ENCODE measurements at places on chromosomes 6 and 20. TPM values are rescaled to one million over a fixed set of nuclear protein-coding genes. Genes with fewer than 3 reads are reported as not detected.

DNA sequence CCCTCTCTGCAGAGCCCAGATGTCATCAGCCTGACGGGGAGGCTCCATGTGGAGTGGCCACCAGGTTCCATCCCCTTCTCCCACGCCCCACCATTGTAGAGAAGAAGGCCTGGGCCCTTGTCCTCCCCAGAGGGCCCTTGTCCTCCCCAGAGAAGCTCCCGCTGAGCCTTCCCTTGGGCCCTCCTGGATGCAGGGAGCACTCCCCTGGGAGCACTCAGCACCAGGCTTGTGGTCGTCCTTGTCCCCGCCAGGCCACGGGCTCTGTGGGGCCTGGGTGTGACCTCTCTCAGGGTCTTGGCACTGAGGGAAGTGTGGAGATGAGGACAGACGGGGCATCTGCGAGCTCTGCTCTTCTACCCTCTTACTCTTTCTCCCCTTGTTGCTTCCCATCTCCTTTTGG is 83.4 kb upstream of the NNAT start:
- H3K4me3 ChIP-seq = no peak overlapping the region
- H3K27ac ChIP-seq = no peak overlapping the region
- no peak for DNase-seq
- peaks cover 18% of the 10 kb centered on the region for H3K27me3 ChIP-seq

Gene ID1
- 6.8 TPM for total RNA-seq

DNA sequence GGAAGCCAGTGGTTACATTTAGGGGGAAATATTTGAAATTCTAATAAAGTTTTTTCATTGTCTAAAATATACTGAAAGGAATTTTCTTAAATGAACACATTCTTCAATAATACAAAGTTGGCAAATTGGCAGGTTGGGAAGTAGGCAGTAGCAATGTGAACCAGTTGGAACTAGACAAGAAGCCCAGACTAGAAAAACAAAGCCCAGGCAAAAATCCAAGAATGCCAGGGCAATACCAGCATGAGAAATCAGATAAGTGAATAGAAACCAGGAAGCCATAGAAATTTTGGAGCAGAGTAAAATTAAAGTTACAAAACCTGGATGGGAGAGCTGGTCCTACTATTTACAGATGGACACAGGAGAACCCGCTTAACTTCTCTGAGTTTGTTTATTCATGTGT is 52.2 kb downstream of the TPBG start:
- no peaks in the 10 kb centered on the region for H3K4me1 ChIP-seq
- H3K27me3 ChIP-seq = no peaks in the 10 kb centered on the region
- no peak for DNase-seq

Gene RAB32
- total RNA-seq = 2.1 TPM

Gene IFNGR1
- total RNA-seq = 56.4 TPM

DNA sequence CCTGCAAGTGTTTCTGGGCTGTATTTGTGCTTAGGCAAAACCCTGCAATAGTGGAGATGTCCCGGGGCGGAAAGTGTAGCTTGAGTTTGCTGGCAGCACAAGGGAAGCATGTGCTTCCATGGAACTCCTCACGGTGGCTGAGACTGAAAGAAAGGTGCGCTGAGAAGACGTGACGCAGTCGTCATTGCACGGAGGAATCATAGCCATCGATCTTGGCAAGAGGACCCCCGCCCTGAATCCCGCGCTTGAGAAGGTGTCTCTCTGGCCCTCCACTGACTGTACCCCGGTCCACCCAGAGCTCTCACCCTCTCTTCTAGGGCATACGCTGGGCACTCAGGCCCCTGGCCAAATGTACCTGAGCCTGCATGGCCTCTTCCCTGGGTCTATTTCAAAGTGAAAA is 1081.8 kb upstream of the DEFB115 start:
- no peak overlapping the region for H3K4me3 ChIP-seq
- no peak overlapping the region for H3K27ac ChIP-seq
- H3K36me3 ChIP-seq = no peaks in the 10 kb centered on the region
- H3K27me3 ChIP-seq = no peaks in the 10 kb centered on the region

DNA sequence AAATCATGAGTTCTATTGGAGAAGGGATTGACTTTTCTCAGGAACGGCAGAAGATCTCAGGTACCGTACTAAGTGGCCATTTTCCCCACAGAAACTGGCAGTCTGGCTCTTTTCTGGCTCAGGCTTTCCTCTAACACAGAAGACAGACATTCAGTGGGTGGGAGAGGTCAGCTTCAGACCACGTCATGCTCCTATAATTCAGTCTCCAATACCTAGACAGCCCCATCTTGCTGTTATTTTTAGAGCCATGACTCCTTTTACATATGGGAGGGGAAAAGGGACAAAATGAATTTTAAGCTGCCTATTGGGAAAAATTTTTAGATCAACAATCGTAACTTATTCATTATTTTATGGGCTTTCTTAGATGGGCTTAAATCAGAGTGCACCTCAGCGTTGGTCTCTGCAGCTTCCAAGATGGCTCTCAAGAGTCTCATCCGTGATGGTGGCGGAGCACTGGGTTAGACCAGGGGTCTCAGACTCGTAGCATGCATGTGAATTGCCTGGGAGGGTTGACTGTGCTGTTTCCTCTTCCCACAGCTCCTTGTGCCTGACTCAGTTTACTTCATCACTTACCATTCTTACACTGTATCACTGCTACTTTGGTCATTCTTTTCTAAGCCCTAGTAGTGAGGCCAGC is 86.9 kb downstream of the TCP11 start:
- H3K27ac ChIP-seq = no peak overlapping the region
- H3K4me3 ChIP-seq = no peak overlapping the region
- no peaks in the 10 kb centered on the region for H3K27me3 ChIP-seq
- no peak for DNase-seq

GRCh38 chr6:104396077-104396476 is 463.6 kb downstream of the HACE1 start:
- DNase-seq = no peak
- peaks cover 2% of the 10 kb centered on the region for H3K4me1 ChIP-seq
- no peaks in the 10 kb centered on the region for H3K36me3 ChIP-seq
- H3K27ac ChIP-seq = no peak overlapping the region

Gene EYA4
- not detected for total RNA-seq

DNA sequence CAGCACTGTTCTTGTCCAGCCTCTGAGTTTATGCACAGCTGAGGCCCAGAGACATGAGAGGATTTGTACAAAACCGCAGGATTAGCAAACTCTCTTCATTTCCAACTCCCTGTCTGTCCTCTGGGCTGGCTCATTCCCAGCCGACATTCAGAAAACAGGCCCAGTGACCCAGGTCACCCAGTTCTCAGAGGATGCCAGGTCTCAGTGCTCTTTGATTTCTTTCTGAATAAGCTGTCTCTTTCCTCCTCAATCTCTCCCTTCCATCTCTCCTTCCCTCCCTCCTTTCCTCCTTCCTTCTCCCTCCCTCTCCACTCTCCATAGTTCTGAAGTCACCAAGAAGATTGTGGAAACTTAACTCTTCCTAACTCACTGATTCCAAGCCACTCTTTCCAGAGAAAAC is 372.7 kb upstream of the SULF2 start:
- H3K27ac ChIP-seq = no peak overlapping the region
- H3K36me3 ChIP-seq = no peaks in the 10 kb centered on the region
- DNase-seq = no peak
- no peak overlapping the region for H3K4me3 ChIP-seq

Gene RAD21L1
- not detected for total RNA-seq

Gene LY6G6D
- total RNA-seq = not detected

- H3K36me3 ChIP-seq = peaks cover 2% of the 10 kb centered on the region
- H3K4me1 ChIP-seq = no peaks in the 10 kb centered on the region
- DNase-seq = no peak
- no peak overlapping the region for H3K4me3 ChIP-seq
- H3K27ac ChIP-seq = no peak overlapping the region
Observed at GRCh38 chr6:125222531-125223455, 69.2 kb downstream of the TPD52L1 start.

GRCh38 chr20:2699775-2700413 is 7.3 kb downstream of the EBF4 start:
- peaks cover 49% of the 10 kb centered on the region for H3K27me3 ChIP-seq
- H3K27ac ChIP-seq = no peak overlapping the region
- H3K36me3 ChIP-seq = peaks cover 6% of the 10 kb centered on the region
- H3K4me1 ChIP-seq = no peaks in the 10 kb centered on the region
- DNase-seq = no peak
- H3K4me3 ChIP-seq = no peak overlapping the region

DNA sequence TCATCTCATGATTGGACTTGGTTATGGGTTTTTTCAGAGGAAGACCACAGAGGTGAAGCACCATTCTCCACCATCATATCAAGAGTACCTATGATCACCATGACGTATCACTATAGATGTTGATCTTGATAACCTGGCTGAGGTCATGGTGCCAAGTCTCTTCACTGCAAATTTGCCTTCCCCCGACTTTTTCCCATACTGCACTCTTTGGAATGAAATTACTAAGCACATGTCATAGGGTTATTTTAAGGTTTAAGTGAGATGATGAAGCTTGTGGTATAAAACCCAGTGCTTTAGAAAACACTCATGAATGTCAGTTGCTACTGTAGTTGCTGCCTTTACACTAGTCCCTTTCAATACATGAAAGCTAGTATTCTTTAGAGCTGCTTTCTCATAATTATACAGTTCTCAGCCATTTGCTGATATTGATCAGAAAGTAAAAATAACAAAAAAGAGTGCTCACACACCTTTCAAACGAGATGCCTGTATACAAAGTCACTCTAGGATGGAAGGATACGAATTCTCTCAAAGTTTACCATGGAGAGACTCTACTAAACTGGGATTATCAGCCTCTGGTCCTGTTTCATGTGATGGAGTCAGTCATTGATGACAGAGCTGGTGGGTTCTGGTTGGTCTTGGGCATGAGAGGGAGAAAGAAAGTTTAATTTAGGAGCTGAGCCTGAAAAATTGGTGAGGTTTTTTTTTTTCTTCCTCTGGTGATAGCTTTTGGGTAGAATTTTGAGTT is 228.1 kb downstream of the PRL start:
- no peaks in the 10 kb centered on the region for H3K27me3 ChIP-seq
- H3K36me3 ChIP-seq = no peaks in the 10 kb centered on the region
- H3K27ac ChIP-seq = no peak overlapping the region

DNA sequence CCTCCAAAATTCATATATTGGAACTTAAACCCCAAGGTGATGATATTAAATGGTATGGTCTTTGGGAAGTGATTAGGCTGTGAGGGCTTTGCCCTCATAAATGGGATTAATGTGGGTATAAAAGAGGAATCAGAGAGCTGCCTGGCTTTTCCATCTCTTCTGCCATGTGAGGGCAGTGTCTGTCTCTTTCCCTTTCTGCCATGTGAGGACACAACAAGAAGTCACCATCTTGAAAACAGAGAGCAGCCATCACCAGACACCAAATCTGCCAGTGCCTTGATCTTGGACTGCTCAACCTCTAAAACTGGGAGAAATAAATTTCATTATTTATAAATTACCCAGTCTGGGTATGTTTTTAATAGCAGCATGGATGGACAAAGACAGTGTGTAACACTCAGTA is 263.0 kb downstream of the PAX1 start:
- no peak for DNase-seq
- H3K27me3 ChIP-seq = no peaks in the 10 kb centered on the region
- H3K36me3 ChIP-seq = no peaks in the 10 kb centered on the region
- H3K27ac ChIP-seq = no peak overlapping the region
- no peak overlapping the region for H3K4me3 ChIP-seq
- no peaks in the 10 kb centered on the region for H3K4me1 ChIP-seq

Gene PRDM1
- total RNA-seq = 122 TPM

All from T-helper 17 cell (primary cell).